ENCODE measurements at places on chromosomes 7 and 10.

DNA sequence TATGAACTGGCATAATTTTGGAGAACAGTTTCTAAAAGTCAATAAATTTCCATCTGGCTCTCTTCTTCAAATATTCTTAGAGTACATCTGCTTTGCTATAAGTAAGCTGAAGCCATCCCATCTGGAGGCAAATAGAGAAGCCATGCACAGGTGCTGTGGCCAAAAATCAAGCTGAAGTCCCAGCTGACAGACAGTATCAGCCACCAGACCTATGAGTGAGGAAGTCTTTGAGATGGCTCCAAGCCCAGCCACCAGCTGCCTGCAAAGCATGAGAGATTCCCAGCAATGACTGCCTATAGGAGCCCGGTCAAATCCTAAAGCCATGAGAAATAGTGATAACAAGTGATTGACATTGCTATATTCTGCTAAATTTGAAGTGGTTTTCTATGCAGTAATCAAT lies 21.7 kb upstream of the PRSS58 start:
- DNase-seq, result no peak

DNA sequence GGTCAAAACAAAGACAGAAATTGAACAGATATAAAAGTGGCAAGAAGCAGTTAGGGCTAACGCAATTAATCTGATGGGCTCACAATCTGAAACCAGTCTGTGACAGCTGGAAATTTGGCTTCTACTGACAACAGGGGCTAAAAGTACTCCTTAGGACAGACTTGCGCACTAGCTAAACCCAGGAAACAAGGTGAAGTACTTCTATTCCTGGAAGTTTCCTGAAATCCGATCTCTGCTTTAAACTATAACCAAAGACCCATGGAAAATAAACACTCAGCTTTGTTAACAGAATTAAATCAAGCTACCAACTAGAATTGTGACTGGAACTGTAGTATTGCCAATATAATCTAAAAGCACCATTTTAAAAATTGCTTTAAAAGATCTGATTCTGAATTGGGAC lies 520.2 kb upstream of the ZWINT start:
- no peak for DNase-seq

GRCh38 chr7:151273651-151274390 lies 25.3 kb upstream of the SMARCD3 start:
- DNase-seq, result no peak

DNA sequence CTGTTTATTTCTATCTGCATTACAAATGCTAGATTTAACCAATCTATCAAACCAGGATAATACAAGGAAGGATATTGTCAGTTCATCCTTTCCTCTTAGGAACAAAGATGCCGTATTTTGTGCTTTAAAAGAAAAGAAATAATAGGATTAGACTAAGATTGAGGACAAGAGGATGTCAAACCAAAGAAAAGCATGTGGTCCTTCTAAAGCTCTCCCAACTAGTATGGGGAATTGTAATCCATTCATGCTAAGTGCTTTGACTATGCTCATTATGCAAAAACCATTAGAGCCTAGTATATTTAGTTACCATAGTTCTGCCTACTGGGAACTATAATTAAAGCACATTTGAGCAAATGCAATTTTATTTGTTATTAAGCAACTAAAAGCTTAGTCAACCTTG lies 280.2 kb downstream of the GRM8 start:
- no peak for DNase-seq

All from esophagus squamous epithelium (tissue), 5 donors.